Bone marrow (tissue), 2 donors: ENCODE measurements at places on chromosomes 4 and X.

- DNase-seq, result no peak
Measured at GRCh38 chr4:154073107-154073822, 284.4 kb upstream of the SFRP2 start.

DNA sequence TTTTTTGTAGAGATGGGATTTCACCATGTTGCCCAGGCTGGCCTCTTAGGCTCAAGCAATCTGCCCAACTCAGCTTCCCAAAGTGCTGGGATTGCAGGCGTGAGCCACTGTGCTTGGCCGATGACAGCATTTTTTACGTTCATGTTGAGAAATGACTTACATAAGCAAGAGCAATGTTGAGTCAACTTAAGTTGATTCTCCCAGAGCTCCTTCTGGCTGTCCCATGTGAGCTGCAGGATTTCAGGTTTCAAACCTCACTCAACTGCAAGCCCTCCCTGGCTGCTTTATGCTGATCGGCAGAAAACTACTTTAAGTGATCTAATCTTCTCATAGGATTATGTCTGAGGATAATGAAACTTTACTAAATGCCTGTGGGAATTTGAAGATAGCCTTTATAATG lies 86.8 kb downstream of the GC start:
- DNase-seq, result no peak

GRCh38 chr4:153151535-153152455 lies 52.4 kb upstream of the TRIM2 start:
- DNase-seq, result no peak

- DNase-seq, result no peak
Measured at GRCh38 chr4:185916683-185917082, 104.7 kb upstream of the SORBS2 start.

DNA sequence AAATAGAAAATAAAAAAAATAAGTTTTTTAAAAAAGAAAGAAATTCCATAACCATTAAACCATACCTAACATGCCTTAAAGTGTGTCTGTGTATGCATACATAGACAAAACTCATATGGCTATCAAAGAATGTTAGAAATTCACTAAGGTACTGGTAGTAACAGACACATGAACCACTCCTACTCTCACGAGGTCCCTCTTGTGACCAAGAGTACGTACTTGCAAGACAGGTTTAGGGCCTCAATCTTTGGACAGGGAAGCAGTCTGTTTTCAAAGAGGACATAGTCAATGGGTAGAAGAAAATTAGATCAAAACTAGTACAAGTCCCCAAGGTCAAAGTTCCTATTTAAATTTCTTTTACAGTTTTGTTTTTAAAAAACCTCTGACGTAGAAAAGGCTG lies 117.3 kb downstream of the CHM start:
- DNase-seq, result no peak

- DNase-seq, result no peak
Measured at GRCh38 chr4:127586922-127587571, 45.7 kb upstream of the INTU start.

DNA sequence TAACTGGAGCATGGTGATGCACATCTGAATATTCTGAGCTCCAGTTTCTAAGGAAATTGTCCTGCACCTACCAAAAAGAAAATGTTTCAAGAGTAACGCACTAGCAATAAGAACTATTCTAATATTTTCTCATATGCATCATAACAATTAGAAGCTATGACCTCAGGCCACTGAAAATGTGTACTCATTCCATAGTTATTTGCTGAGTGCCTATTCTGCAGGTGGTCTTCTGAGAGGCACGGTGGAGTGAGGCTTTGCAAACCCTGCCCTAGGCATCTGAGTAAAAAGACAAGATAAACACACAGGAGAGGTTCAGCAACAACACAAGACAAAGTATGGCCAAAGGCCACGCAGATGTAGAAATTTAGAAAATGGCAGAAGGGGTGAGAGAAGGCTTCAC lies 23.7 kb downstream of the SLC10A6 start:
- DNase-seq, result no peak

- no peak for DNase-seq
Measured at GRCh38 chr4:83371936-83372335, 37.3 kb upstream of the HPSE start.

DNA sequence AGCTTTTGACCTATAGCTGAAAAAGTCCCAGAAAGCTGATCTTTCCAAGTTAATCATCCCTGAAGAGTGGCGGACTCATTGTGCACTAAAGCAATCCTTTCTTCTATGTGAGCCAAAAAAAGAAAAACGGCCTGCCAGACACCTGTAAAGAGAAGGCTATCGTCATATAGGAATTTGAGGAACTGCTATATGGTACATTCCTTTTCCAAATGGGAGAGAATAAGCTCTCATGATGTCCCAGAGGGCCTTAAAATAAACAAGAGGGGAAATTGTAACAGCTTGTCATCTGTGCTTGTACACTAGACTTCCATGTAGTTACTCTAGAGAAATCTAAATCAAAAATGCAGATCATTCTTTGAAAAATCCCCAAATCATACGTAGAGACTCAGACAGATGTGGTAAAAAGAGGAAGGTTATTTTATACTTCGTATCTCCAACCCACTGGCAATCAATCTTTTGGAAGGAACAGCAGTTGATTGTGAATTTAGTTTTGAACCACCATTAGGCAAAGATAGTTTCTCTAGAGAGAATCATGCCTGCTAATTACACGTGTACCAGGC lies 26.1 kb downstream of the GPR174 start:
- no peak for DNase-seq

- no peak for DNase-seq
Measured at GRCh38 chr4:177405508-177405907, 36.7 kb downstream of the AGA start.

DNA sequence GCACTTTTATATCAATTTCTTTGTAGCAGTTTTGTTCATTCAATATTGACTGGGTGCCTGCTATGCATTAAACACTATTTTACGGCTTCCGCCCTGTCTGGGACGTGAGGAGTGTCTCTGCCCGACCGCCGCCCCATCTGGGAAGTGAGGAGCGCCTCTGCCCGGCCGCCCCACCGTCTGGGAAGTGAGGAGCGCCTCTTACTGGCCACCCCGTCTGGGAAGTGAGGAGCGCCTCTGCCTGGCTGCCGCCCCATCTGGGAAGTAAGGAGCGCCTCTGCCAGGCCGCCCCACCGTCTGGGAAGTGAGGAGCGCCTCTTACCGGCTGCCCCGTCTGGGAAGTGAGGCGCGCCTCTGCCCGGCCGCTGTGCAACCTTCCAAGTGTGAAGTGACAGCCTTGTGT lies 68.1 kb downstream of the RPS3A start:
- DNase-seq, result no peak

DNA sequence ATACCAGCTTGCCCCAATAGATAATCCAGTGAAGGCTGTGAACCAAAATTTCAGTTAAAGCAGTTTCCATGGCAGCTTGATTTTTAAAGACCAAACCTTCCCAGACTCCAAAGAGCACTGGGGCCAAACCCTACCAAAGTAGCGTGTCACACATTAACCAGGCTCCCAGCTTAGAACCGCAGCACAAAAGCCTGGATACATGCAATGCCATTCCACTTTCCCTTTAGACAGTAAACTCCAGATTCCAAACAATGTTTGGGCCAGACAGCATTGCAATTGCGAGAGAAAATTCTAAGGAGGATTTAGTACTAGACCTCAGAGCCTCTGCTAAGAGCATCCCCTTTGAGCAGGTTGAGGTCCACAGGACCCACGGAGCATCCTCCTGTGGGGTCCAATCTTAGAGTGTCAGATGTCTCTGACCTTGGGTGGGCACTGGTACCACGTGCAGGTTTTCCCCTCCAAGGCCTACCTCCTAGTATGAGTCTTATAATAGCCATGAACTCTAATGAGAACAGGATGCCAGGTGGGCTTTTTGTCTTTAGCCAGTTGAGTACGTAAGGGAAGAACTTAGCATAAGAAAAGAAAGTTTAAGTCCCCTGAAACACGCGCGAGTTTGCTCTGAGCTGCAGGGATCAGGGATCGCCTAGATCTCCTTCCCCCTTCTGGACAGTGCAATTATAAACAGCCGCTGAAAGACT lies 38.8 kb downstream of the MGARP start:
- no peak for DNase-seq

DNA sequence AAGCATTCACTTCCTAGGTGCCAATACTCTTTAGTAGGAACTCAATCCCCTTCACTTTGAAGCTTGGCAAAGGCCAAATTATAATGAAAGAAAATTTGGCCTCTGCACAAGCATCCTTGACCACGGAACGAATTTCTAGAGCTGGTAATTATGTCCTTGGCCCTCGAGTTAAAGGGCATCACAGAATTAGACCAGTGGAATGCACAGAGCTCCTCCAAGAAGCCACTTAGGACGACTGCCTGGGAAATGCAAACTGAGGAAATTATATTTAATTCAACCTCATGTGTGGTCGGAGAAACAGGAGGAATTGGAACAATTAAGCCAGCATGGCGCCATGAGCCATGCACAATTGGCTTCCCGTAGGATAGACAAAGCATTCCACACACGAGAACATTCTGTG lies 59.3 kb downstream of the NLGN4X start:
- DNase-seq, result no peak

- no peak for DNase-seq
Measured at GRCh38 chr4:4803216-4803911, 56.1 kb upstream of the MSX1 start.

GRCh38 chrX:101219864-101220346 lies 319 bp downstream of the DRP2 start:
- DNase-seq, result no peak

GRCh38 chr4:110886856-110887255 lies 264.0 kb upstream of the PITX2 start:
- no peak for DNase-seq
